ENCODE measurements at places on chromosomes 12 and 14.

GRCh38 chr12:95790917-95791849 lies 619 bp upstream of the NTN4 start:
- no peak for DNase-seq

DNA sequence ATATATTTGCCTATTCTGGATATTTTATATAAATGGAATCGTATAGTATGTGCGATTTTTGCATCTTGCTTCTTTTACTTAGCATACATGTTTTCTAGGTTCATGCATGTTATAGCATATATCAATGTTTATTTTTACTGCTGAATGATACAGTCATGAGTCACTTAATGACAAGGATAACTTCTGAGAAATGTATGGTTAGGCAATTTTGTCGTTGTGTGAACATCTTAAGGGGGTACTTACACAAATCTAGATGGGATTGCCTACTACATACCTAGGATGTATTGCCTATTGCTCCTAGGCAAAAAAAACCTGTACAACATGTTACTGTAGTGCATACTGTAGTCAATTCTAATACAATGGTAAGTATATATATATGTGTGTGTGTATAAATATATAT lies 8.8 kb downstream of the USP15 start:
- DNase-seq = no peak

GRCh38 chr12:110661337-110661972 lies 27.5 kb downstream of the HVCN1 start:
- DNase-seq = no peak

- no peak for DNase-seq
Measured at GRCh38 chr14:71586131-71586897, 345.9 kb upstream of the RGS6 start.

DNA sequence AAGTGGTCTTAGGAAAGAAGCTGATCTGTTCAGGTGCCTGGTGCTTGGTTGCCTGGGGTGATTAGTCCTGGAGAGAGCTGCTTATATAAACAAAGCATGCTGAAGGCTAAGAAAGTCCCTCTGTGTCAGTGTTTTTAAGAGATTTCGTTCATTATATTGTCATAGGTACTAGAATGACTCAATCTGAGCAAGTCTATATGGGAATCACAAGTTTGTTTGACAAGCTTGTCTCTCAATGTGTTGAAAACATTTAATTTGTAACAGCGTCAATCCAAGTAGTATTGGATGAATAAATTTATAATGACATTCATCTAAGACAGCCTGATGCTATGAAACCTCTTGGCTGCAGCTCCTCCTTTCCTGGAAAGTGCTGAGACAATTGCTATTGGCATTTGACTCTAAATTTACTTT lies 256.3 kb downstream of the TMTC2 start:
- DNase-seq = no peak

DNA sequence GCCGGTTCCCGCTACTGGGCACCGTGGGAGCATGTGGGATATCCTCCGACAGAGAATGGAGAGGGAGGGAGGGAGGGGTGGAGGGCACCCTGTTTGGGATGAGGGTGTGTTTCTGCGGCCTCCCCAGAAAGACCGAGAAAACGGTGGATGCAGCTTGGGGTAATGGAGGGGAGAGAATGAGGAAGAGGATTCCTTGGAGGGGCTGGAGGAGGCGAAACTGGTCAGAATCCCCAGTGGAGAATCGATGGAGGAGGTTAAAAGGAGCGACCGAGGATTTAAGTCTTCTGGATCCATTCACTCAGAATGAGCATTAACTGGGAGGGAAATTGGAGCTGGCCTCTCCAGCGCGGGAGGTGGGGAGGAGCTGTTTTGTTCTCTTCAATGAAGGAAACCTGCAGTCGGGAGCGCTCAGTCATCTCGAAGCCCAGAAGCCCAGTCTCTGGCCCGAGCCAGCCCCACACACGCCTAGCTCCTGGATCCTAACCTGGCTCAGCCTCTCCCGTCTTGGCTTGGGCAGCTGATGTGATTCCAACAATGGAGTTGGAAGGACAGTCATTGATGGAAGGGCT lies 581 bp downstream of the ARG2 start:
- peak; percentile 17 for DNase-seq

DNA sequence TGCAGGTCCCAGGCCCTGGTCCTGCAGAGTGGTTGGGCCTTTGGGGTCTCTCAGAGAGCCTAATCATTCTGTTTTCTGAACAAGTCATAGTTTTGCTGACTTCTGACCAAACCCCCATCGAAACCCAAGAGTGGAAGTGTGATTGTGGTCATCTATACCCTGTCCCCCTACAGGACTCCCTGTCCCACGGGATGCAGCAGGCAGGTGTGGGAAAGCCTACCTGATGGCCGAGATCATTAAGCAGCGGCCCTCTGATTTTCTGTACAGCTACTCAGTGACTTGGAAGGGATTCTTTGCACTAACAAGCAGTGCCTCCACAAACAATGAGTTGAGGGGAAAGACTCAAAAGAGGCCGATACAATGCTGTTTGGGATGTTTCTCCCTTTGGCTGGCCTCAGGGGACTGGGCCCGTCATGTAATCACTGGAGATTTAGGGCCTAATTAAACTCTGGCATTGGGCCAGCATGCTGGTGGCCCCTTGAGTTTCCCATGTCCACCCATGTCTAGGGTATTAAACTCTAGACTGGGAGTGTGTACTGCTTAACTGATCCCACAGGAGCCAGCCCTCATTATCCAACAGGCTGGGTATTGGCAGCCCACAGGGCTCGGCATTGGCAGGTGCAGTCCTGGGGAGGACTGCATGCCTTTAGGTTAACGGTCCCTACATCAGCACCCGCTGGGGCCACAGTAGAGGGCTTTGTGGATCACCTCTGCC lies 192.8 kb downstream of the ZFP36L1 start:
- DNase-seq = no peak

DNA sequence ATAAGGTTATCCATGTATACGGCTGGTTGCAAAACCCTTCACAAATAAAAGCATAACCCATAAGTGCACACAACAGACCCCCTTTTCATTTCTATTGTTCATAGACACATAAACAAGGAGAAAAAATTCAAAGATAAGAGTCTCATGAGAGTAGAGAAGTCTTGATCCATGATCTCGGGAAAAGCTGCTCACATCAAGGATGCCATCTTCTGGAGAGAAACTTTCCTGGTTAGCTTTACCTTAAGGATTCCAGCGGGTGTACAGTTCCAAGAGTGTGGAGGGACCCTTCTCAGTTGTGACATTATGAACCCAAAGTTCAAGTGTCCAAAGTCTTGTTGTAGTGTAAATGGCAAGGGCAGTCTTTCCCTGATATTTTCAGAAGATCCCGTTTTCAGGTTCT lies 144.5 kb downstream of the LLPH start:
- no peak for DNase-seq

GRCh38 chr12:1885599-1886245 lies 32.7 kb downstream of the CACNA2D4 start:
- no peak for DNase-seq

DNA sequence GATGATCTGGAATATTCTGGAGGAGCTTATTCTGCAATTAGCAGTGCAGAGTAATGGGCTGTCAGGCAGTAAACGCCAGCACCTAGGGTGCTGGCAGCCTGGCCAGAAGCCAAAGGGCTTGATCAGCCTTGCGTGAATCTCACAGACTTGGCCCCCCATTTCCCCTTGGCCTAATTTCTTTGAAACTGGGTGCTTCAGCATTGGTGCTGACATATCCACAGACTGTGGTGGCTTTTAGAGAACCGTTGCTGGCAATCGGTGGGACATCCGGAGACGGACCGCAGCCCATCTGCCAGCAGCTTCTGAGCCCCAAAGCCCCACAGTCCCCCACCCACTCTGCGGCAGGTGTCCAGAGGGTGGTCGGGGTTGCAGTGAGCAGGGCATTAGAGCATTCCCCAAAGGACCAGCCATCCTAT lies 157.1 kb downstream of the CALM1 start:
- peak; percentile 24 for DNase-seq

GRCh38 chr12:100574187-100575074 lies 947 bp downstream of the GAS2L3 start:
- DNase-seq = no peak

GRCh38 chr14:103514596-103515421 lies 7.8 kb downstream of the CKB start:
- no peak for DNase-seq

- peak; percentile 50 for DNase-seq
Measured at GRCh38 chr14:31926123-31926522, 151.0 kb upstream of the ARHGAP5 start.

GRCh38 chr12:5524769-5525436 lies 93.0 kb downstream of the NTF3 start:
- DNase-seq = no peak

GRCh38 chr12:80761838-80762237 lies 45.1 kb downstream of the MYF5 start:
- DNase-seq = no peak

- DNase-seq = no peak
Measured at GRCh38 chr12:104549815-104550480, 93.2 kb downstream of the CHST11 start.

- DNase-seq = no peak
Measured at GRCh38 chr14:61033054-61033453, 52.0 kb downstream of the SLC38A6 start.

DNA sequence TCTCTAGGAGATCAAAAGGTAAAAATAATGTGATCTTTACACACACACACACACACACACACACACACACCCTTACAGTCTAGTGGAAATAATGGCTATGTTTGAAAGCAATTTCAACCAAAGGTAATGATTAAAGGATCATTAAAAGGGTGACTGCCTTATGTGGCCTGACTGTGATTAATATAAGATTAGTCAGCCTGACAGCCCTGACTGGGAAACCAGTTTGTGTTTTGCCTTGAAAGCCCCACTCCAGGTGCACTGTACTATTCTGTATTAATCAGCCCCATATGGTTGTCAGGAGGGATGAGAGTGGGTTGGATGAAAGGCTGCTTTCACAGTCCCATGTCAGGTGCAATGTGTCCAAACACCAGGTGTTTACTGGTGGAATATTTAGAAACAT lies 10.5 kb downstream of the RASSF9 start:
- DNase-seq = no peak

- DNase-seq = no peak
Measured at GRCh38 chr14:50530358-50530757, 2.0 kb downstream of the MAP4K5 start.

- DNase-seq = no peak
Measured at GRCh38 chr12:124007826-124008570, 35.0 kb downstream of the ZNF664 start.

DNA sequence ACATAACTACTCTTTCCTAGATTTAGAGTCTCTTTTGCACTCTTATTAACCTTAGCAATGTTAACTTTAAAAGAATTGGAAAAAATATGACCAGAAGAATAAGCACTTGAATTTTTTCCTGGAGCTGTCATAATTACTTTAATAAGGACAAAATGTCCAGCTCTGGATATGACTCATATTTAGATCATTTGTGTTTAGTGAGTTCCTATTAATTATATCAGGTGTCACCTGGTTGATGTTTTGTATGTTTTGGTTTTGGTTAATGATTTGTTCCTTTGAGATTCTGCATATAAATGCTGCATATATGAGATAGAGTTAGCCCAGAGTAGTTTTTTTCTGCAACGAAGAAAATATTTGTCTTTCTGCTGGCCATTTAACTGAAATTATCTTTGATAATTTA lies 5.1 kb downstream of the CLECL1 start:
- no peak for DNase-seq

DNA sequence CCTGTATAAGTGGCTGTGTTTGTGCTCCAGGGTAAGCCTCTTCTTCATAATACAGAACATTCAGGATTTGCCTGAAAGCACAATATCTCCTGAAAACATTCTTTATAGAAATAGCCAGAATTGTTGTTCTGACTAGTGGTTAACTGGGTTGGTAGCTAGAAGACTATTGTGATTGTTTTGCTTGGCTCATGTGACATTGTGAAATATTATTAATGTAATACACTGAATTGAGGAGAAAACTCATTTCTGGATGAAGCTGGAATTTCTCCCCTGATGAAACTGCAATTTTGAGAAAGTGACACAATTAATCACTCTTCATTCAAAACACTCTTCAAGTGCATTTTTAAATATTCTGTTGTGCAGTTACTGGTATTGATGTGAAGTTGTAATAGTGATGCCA lies 172.3 kb upstream of the PTPRQ start:
- DNase-seq = no peak

DNA sequence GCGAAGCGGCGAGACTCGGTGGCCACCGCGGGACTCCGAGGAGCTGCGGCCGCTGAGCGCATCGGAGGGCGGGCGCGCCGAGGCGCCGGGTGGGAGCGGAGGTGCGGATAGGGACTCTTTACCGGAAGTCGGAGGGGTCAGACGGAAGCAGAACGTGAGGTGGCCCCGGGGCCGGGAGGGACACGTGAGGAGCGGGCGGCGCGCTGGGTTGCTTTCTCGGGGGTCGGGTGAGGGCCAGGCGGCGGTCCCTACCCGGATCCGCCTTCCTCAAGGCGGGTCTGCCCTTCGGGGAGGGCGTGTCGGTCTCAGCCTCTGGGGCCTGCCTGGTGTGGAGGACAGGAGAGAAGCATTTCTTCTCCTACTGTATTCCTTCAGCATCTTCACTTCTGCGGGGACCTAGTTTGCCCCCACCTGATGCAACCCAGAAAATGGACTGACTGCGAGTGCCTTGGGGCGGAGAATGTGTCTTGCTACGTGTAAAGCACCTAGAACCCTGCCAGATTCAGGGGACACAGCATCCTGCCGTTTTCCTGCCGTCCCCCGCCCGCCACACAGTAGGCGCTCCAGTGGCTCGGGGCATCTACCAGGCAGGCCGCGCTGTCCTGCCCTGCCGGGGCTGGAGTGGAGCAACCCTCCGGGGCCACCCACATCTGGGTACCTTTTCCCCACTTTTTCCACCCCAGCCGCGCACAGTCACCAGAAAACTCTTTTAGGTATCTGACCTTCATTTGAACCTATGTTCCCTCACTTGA lies 514 bp upstream of the ATXN2 start:
- peak; percentile 81 for DNase-seq

GRCh38 chr14:106024983-106025604 lies 498.7 kb downstream of the TMEM121 start:
- no peak for DNase-seq

GRCh38 chr14:101031721-101032120 lies 128.2 kb upstream of the RTL1 start:
- DNase-seq = no peak

GRCh38 chr12:104577581-104577981 lies 120.8 kb downstream of the CHST11 start:
- no peak for DNase-seq

GRCh38 chr14:22852940-22853767 lies 16.8 kb downstream of the MMP14 start:
- peak; percentile 72 for DNase-seq

DNA sequence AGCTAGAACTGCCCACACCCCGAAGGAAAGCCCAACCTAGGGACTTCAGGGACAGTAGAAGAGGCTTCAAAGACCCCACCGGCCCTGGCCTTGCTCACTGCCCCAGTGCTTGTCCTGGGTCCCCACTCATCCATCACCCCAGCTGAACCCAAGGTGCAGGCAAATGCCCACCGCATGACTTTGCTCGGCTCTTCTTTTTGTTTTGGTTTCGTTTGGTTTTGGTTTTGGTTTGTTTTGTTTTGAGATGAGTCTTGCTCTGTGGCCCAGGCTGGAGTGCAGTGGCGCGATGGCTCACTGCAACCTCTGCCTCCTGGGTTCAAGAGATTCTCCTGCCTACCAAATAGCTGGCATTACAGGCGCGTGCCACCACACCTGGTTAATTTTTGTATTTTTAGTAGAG lies 9.0 kb downstream of the CCDC85C start:
- DNase-seq = no peak

- no peak for DNase-seq
Measured at GRCh38 chr14:90681929-90682328, 134.3 kb downstream of the TTC7B start.

- no peak for DNase-seq
Measured at GRCh38 chr14:91140672-91141071, 26.8 kb downstream of the DGLUCY start.

GRCh38 chr12:26092346-26093105 lies 32.3 kb downstream of the BHLHE41 start:
- no peak for DNase-seq

Data from NCI-H1092 (cell line).